ENCODE measurements at places on chromosomes 6 and 20. TPM values are rescaled to one million over a fixed set of nuclear protein-coding genes. Genes with fewer than 3 reads are reported as not detected.

Gene ANGPT4
- polyA plus RNA-seq, result 0.04 TPM

Gene PRICKLE4
- polyA plus RNA-seq, result 3.0 TPM

Gene CALHM6
- 1.5 TPM for polyA plus RNA-seq

Gene NKX2-2
- polyA plus RNA-seq, result 0.13 TPM

Gene R3HDML
- not detected for polyA plus RNA-seq

Gene PRSS16
- 0.27 TPM for polyA plus RNA-seq

Gene RAD21L1
- not detected for polyA plus RNA-seq

Gene BTNL2
- polyA plus RNA-seq, result 0.18 TPM

Gene TRAPPC3L
- 0.09 TPM for polyA plus RNA-seq

Gene CDH22
- polyA plus RNA-seq, result 0.18 TPM

Gene SNX21
- 24.3 TPM for polyA plus RNA-seq

Gene PLG
- 2.3 TPM for polyA plus RNA-seq

Gene TAAR1
- polyA plus RNA-seq, result not detected

Gene HCRTR2
- not detected for polyA plus RNA-seq

Gene CDH26
- 0.95 TPM for polyA plus RNA-seq

Gene GPX5
- polyA plus RNA-seq, result not detected

Gene GATA5
- polyA plus RNA-seq, result 0.09 TPM

Gene RPRD1B
- polyA plus RNA-seq, result 25.3 TPM

Gene IL17A
- not detected for polyA plus RNA-seq

Gene EDN1
- 2.2 TPM for polyA plus RNA-seq

Gene DDX43
- polyA plus RNA-seq, result 0.30 TPM

Gene SLC2A4RG
- polyA plus RNA-seq, result 148 TPM

Gene ARFGEF3
- 1.7 TPM for polyA plus RNA-seq

Gene RXRB
- polyA plus RNA-seq, result 40.7 TPM

Gene RBPJL
- not detected for polyA plus RNA-seq

Gene VGLL2
- 93.8 TPM for polyA plus RNA-seq

Gene RIMS1
- polyA plus RNA-seq, result 0.75 TPM

Gene ADGB
- not detected for polyA plus RNA-seq

Gene TRIM15
- polyA plus RNA-seq, result not detected

Gene TRIM10
- 0.48 TPM for polyA plus RNA-seq

Gene BPHL
- polyA plus RNA-seq, result 29.5 TPM

Gene PRR18
- polyA plus RNA-seq, result 1.1 TPM

All from forelimb muscle (tissue), 1 donor.